ENCODE measurements at places on chromosomes 16 and 17. TPM values are rescaled to one million over a fixed set of nuclear protein-coding genes. Genes with fewer than 3 reads are reported as not detected.

- no peak for DNase-seq
These were observed 19.6 kb upstream of the APPBP2 start for GRCh38 chr17:60545465-60546191.

GRCh38 chr16:16021020-16021419 is 71.6 kb downstream of the ABCC1 start:
- no peak for DNase-seq

- peak; percentile 45 for DNase-seq
These were observed 61.3 kb upstream of the KIFC3 start for GRCh38 chr16:57863434-57864160.

PNPO gene
- total RNA-seq, result 81.6 TPM

Data from mammary epithelial cell (primary cell).